ENCODE measurements at places on chromosomes 7 and 10.

- DNase-seq: no peak
Measured at GRCh38 chr7:30971440-30971839, 7.7 kb downstream of the GHRHR start.

- DNase-seq: no peak
Measured at GRCh38 chr10:103612462-103613365, 119.2 kb downstream of the NEURL1 start.

DNA sequence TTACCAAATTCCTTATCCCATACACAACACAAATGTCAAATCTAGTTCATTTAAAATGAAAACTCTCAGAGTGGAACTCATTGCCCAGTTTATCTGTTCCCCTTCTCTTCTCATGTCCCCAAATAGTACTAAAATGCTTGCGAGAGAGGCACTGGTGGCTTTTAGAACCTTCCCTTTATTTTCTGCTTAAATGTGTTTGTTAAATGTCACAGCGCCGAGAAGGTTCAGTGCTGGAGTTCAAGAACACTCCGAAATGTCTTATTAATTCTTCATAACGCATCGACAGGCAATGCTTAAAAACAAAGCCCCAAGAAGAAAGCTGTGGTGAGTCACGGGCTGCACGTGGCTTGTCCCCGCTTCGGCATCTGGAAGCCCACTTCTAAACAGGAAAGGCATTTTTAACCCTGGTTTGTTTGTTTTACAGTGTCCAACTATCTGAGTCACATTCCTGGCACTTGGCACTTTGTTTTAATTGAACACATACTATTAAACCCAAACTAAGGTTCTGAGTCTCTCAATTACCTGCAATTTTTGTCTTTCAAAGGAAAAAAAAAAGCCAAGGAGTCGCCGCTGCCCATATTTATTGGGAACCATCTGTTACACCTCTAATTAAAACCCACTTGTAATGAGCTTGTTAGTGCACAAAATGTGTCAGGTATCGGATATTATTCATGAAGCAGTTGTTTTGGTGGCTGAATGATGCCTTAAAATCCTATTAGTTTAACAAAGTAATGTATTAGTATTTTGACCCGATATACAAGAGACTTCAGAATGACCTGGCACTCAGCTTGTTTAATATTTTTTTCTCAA lies 49.9 kb upstream of the MGMT start:
- DNase-seq: no peak

DNA sequence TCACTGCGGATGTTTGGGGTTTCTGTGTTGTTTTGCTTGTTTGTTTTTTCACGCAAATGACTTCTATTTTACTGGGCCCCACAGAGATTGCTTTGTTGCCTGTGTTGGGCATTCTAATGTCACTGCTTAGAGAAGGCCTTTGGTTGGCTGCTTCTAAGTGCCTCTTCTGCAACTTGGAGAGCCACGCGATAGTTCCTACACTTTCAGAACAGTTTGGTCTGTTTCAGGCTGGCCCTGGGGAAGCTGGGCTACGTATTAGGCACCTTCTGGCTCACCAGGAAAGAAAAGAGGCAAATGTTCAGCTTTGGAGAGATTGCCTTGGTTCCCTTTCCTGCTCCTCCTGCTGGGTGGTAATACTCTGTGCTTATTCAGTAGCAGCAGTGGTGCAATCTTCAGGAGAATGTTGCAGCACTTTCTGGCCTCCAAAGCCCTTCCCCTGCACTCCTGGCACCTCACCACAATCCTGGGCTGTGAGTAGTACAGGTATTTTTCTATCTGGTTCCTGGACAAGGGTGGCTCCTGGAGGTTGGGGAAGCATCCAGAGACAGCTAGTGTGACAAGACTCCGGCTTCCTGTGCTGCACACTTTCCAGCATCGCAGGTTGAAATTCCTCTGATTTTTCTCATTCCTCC lies 1.2 kb downstream of the ANTXRL start:
- no peak for DNase-seq

DNA sequence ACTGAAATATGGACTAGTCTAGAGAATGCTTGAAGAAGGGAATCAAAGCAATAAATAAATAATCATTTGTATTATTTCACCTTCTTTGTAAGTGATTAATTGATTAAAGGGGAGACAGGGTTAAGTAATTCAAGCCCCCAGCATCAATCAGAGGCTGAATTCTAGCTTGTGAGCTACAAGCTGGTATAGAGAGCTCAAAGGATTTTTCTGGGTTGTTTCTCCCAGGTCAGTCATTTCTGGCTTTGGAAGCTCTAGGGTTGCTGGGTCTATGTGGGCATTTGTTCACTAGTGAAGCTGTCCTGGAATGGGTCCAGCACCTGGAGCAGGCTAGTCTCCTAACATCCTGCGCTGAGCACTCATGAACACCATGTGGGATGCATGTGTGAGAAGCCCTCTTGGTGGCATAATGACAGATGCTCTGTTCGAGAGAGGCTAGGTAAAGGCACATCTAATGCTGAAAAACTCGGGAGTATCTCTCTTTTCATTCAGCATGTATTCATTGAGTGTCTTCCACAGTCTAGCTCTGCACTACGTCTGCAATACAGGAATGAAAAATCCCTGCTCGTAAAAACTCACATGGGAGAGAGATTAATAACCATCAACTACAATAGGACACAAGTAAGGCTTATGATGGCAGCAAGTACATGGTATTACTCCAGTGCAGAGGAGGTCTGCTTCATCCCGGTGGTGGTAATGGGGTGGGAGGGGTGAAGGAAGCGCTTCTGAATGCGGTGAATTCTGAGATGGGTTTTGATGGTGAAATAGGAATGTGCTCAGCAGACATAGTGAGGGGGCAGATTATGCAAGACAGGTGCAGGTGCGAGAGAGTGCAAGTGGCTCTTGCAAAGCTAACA lies 68.0 kb upstream of the NRP1 start:
- no peak for DNase-seq

DNA sequence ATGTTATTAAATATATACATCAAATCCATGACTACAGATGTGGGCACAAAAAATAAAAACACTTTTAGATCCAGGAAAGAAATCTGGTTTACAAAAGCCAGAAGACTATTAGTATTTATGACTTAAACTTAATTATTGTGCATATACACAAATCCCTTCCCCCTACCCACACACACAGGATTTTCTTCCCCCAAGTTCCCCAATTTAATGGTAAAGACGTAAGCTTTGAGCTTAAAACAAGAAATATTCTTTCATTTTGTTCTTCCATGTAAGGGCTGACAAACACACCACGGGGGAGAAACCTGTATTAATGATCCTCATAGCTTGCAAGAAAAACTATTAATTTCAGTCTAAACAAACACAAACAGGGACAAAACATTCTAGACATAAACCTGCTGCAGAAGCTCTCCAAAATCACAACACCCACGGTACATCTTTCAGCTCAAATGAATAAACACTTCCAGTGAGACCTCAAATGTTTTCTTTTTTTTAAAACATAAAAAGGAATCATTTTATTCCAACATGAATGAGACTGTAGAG lies 28.5 kb downstream of the OSBPL3 start:
- DNase-seq: no peak

DNA sequence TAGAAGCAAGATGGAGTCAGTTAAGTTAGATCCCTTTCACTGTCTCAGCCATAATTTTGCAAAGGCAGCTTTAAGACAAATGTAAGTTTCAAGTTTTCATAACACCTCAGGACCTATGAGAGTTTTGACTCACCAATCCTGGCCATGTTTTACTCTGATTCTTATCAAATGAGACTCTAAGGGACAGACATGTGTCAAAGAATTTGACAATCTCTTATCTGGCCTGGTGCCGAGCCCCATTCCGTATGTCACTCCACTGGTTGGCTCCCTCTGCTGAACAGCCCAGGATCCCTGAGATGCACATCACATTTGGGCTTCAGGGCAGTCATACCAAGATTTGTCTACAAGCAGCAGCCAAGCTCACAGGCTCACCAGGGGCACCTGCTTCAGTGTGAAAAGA lies 187.6 kb upstream of the STK17A start:
- DNase-seq: no peak

GRCh38 chr10:27661514-27662286 lies 83.9 kb downstream of the MKX start:
- no peak for DNase-seq
